ENCODE measurements at places on chromosomes 4 and X. TPM values are rescaled to one million over a fixed set of nuclear protein-coding genes. Genes with fewer than 3 reads are reported as not detected.

- H3K4me3 ChIP-seq = no peak overlapping the region
- H3K36me3 ChIP-seq = no peaks in the 10 kb centered on the region
- no peaks in the 10 kb centered on the region for H3K27me3 ChIP-seq
- no peak overlapping the region for H3K27ac ChIP-seq
Observed at GRCh38 chr4:168124008-168124641, 31.8 kb downstream of the ANXA10 start.

Gene IL1RAPL2
- total RNA-seq = not detected

Gene TLR1
- total RNA-seq = 2.7 TPM

DNA sequence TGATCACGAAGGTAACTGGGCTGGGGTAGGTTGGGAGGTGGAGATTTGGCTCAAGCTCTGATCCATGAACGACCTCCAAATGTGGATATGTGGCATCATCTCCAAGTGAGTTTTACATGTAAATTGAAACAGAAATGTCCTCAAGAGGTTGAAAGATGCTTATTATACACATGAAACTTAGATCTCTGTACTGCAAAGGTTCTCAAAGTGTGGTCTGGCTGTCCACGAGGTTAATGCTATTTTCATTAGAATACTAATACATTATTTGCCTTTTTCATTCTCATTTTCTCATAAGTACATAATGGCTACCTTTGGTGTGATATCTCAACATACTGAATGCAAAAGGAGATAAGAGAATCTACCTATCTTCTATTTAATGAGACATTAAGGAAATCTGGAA lies 198.2 kb downstream of the RASL11B start:
- H3K4me1 ChIP-seq = no peaks in the 10 kb centered on the region
- no peaks in the 10 kb centered on the region for H3K36me3 ChIP-seq
- H3K27me3 ChIP-seq = no peaks in the 10 kb centered on the region
- no peak overlapping the region for H3K27ac ChIP-seq
- no peak for DNase-seq

DNA sequence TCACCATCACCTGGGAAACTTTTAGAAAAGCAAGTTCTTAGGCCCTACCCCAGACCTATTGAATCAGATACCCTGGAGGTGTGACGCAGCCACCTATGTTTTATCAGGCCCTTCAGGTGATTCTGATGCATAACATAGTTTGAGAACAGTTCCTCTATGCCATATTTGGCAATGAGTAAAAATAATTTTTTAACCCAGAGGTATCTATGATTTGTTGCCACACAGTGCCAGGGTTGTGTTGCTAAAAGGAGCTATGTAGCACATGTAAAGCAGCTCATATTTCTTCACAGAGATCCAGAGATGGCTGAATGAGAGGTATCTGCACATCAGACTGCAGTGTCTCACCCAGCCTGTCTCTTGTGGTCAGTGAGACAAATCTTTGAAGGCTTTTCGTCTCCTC lies 85.3 kb downstream of the PTPN13 start:
- H3K36me3 ChIP-seq = no peaks in the 10 kb centered on the region
- no peaks in the 10 kb centered on the region for H3K27me3 ChIP-seq
- no peaks in the 10 kb centered on the region for H3K4me1 ChIP-seq
- DNase-seq = no peak

- peak overlapping the region; percentile 32 for H3K27ac ChIP-seq
- no peaks in the 10 kb centered on the region for H3K27me3 ChIP-seq
- peaks cover 24% of the 10 kb centered on the region for H3K4me1 ChIP-seq
- H3K36me3 ChIP-seq = no peaks in the 10 kb centered on the region
- DNase-seq = peak; percentile 87
- no peak overlapping the region for H3K4me3 ChIP-seq
Observed at GRCh38 chrX:15564981-15565579, 35.7 kb downstream of the ACE2 start.
